Vein endothelial cell (primary cell): ENCODE measurements at places on chromosomes 3 and 15. TPM values are rescaled to one million over a fixed set of nuclear protein-coding genes. Genes with fewer than 3 reads are reported as not detected.

The PLCD1 gene
- total RNA-seq, result 11.7 and 14.7 TPM in 2 replicates

The SLC25A36 gene
- total RNA-seq, result 56.5 and 63.1 TPM in 2 replicates

The GPR160 gene
- 5.6 and 7.7 TPM in 2 replicates for total RNA-seq

The GLDN gene
- total RNA-seq, result not detected in 2 replicates

The RAD51 gene
- total RNA-seq, result 3.6 and 4.8 TPM in 2 replicates

The GOLGA6A gene
- total RNA-seq, result not detected in 2 replicates

The PCLAF gene
- total RNA-seq, result 28.7 and 29.4 TPM in 2 replicates

The ARGFX gene
- total RNA-seq, result not detected in 2 replicates

The PLCB2 gene
- total RNA-seq, result 0.33 and 1.1 TPM in 2 replicates

The CRABP1 gene
- total RNA-seq, result not detected in 2 replicates
